ENCODE measurements at places on chromosomes 16 and 17.
A peak's percentile ranks its signal among the peaks of the same experiment; 100 is the strongest.

DNA sequence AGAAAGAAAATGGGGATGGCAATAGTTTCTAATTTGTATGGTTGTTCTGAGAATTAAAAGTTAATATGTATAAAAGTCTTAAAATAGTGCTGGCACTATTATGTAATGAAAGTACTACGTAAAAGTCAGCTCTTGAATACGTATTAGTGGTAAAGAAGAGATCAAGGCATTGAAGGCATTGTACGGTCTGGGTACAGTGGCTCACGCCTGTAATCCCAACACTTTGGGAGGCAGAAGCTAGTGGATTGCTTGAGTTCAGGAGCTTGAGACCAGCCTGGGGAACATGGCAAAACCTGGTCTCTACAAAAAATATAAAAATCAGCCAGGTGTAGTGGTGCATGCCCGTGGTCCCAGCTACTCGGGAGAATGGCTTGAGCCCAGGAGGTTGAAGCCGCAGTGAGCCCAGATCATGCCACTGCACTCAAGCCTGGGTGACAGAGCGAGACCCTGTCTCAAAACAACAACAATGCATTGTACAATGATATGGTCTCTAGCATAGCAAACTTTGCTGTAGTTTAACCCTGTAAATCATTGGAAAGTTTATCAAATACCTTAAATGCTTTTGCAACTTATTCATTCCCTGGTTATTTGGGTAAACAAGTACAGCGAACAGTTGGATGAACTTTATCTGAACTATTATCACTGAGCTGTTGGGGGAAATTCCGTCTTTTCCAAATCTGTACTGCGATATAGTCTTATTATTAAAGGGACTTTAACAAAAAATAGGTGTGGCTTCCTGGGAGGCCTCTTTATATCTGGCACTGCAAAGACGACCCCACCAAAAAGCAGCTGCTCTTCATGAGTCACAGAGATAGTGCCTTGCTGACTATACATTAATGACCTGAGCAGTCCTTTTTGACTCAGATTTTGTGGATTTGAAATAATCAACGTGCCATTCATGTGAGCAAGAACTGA is 73.6 kb downstream of the GPRC5B start:
- DNase-seq = no peak

DNA sequence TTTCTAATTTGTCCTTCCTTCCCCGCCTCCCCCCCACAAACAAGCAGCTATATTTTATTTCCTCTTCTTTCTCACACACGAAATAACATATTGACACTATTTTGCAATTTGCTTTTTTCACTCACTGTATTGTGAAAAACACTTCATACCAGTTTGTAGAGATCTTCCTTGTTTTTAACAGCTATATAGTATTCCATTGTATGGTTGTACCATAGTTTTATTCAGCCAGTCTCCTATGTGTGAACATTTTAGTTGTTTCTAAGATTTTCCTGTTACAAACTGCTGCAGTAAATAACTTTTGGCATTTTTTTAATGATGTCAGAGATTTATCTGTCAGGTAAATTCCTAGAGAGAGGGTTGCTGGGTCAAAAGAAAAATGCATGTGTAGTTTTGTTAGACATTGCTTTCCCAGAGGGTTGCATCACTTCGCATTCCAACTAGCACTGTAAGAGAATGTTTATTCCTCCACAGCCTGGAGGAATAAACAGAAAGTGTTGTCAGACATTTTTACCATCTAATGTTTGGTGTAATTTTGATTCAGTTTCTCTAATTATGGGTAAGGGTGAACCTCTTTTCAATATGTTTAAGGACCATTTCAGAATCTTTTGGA is 101.2 kb downstream of the MRTFB start:
- no peak for DNase-seq

GRCh38 chr16:85055493-85056210 is 28.1 kb downstream of the KIAA0513 start:
- DNase-seq = peak; percentile 98

DNA sequence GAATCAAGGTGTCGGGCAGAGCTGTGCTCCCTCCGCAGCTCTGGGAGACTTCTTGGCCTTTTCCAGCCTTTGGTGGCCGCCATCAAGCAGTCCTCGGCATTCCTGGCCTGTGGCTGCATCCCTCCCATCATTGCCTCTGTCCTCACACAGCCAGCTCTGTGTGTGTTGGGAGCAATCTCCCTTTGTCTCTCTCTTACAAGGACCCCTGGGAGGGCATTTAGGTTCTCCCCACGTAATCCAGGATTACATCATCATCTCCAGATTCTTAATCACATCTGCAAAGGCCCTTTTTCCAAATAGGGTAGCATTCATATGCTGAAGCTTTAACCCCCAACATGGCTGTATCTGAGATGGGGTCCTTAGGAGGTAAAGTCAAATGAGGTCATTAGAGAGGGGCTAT is 4.1 kb upstream of the DNAH17 start:
- DNase-seq = no peak
